ENCODE measurements at places on chromosomes 7 and 10.
A peak's percentile ranks its signal among the peaks of the same experiment; 100 is the strongest.

DNA sequence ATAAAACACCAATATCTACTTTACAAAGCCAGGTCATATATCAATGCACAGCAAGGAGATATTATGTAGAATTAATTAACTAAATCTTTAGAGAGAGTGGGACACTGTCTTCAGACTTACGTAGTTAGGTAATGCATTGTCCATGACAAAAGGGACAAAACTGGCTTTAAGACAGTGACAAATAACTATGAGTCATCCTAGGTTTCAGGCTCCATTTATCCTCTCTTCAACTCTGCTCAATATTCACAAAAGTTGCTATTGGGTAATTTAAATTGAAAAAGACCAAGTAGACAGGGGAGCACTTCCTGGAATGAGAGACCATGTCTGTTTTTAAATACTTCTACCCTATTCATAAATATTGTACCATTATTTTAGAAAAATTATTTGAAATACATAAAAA is 464.5 kb downstream of the ARL4A start:
- no peak for DNase-seq

DNA sequence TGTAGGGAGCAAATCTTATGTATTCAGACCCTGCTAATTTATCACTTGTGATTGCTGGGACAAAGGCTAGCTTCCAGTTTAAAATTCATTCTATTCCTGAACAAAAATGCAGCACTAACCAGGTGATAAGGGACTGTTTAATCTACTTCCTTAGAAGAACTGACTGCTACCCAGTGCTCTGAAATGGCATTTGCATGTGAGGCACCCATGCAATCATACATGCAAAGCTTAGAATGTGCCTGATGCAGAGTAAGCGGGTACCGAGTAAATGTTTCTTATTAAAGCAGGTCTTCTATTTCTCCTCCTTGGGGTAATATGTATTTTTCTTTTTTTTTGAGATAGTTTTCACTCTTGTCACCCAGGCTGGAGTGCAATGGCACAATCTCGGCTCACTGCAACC is 54.5 kb downstream of the NEURL1 start:
- DNase-seq = no peak

DNA sequence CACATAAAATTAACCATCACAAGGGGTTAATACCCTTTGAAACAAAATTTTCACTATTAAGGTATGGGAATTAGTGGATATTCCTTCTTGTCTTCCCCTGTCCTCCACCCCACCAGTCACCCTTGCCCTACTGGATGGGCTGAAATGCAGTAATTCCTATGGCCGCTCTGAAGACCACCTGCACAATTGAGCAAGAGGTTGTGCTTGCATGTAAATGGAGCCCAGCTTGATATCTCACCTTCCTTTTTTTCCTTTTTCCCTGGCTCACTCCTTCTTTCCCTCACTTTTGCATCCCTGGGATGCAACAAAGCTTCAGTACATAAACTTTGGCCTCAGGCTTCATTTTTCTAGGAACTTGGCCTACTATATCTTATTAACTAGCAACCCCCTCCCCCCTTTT is 184.6 kb downstream of the SNX10 start:
- DNase-seq = no peak

DNA sequence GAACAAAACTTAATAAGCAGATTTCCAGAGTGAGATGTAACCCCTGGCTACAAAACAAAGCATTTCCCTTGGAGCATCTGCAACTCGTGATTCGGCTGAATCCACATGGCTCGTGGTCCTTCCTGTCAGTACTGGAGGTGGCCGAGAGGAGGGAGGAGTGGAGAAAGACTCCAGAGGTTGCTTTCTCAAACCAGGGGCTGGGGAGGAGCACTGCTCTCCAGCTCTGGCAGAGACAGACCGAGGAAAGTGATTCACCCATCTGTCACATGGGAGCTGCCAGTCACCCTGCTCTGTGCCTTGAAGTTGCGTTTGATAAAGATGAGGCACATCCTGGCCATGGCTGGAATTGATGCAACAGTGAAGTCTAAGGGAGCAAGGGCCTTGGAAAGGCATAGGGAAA is 72.7 kb downstream of the COL13A1 start:
- DNase-seq = no peak

DNA sequence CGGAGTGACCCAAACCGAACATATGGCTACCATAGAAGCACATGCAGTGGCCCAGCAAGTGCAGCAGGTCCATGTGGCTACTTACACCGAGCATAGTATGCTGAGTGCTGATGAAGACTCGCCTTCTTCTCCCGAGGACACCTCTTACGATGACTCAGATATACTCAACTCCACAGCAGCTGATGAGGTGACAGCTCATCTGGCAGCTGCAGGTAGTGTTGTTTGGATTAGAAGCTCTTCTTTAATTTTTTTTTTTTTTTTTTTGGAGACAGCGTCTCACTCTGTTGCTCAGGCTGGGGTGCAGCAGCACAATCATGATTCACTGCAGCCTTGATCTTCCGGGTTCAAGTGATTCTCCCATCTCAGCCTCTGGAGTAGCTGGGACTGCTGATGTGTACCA is 45.8 kb downstream of the NRF1 start:
- no peak for DNase-seq

- DNase-seq = no peak
Measured at GRCh38 chr7:3520206-3520605, 219.2 kb downstream of the SDK1 start.

GRCh38 chr10:132788831-132789219 is 2.9 kb upstream of the NKX6-2 start:
- DNase-seq = no peak

DNA sequence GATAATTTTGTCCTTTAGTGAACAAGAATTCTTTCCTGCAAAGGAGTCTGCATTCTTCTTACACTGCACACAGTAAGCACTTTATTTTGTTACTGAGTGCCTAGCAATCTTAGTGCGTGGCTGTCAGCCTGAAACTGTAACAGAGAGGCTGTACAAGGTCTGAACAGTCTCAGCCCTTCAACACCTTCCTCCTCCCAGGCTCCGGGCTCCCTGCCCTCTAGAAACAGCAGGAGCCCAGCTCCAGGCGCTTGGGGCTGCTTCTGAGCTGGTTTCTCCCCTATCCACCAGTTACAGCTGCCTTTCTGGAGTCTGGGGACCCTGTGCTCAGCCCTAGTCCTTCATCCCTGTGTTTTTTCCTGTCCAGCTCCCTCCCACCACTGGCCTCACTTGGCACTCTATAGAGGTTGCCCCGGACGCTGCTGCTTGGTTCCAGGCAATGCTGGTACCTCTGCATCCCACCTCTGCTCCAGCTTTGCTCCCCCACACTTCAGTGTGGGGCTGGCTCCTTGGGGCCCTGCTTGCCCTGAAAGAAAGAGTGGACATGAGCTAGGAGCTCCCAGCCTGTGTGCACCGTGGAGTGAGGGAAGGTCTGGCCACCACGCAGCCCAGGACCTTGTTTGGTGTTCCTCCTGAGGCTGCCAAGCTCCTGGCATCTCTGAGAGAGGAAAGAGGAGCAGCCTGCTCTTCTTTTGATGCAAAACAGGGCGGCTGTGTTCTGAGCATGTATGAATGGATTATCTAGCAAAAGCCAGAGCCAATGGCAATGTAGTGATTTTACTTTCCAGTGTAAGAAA is 251.2 kb upstream of the GRB10 start:
- no peak for DNase-seq

GRCh38 chr7:35258868-35259522 is 5.1 kb upstream of the TBX20 start:
- DNase-seq = no peak

- DNase-seq = no peak
Measured at GRCh38 chr10:108560488-108560887, 1362.8 kb downstream of the XPNPEP1 start.

GRCh38 chr7:84455788-84456187 is 261.2 kb upstream of the SEMA3A start:
- no peak for DNase-seq

DNA sequence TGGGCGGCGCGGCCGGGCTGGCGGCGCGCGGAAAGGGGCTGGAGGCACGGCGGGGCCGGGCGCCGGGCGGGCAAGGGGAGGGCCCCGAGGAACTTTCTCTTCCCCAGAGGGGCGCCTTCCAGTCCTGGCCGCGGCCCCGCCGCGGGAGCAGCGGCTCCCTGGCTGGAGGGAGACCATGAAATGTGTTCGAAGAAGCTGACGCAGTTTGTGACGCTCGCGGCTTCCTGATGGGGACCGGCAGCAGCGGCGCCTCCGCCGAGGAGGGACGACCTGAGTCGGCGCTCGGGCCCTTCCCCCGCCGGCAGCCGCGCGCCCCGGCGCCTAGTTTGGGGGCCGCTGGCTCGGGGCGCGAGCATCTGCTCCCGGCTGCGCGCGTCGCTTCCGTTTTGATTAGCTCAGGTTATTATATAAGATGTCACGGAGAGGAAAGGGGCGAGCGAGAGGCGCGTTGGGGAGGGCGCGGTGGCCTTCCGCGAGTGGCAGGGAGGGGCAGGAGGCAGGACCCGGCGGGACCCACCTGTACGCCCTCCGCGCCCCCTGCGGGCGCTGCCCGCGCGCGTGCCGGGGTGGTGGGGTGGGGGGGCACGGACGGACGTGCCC is 57.1 kb upstream of the PCGF5 start:
- DNase-seq = peak; percentile 56

- no peak for DNase-seq
Measured at GRCh38 chr10:79137300-79137756, 68.6 kb downstream of the ZMIZ1 start.

- DNase-seq = peak; percentile 62
Measured at GRCh38 chr7:150986099-150986512, 4.7 kb upstream of the NOS3 start.

- DNase-seq = peak; percentile 34
Measured at GRCh38 chr7:27608776-27609495, 53.7 kb downstream of the HIBADH start.

DNA sequence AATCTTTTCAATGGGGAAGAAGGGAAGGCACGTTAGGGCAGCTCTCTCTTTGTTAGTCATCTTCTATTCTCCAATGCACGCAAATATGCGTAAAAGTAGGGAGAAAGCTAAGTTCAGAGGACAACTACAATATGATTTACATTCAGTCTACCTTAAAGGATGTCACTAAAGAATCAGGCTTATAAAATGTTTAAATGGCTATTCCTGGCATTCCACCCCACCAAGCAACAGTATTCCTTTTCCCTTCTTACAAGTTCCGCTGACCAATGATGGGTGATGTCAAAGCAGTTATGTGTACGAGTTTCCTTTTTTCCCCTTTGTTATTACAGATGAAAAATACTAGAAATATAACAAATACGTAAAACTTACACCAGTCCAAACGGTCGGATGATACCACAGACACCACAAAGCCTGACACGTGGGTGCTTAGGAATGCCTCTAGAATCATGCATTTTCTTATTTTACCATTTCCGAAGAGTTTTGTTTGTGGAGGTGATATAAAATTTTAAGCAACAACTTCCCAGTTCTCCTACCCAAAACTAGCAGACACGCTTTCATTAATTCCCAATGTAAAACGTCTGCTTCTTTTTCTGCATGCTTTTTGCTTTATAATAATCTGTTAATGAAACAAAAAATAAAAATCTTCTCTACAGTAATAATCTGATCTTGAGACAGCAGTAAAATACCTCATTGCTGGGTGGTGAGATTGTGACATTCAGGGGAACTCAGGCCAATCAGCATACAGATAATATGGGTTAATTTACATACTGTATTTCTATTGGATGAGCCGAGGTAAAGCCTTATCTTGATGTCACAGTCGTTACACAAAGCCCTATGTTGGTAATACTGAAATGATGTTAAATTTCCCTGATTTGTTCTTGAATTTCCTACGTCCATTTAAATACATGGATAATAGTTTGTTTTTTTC is 708 bp upstream of the GPR85 start:
- no peak for DNase-seq

DNA sequence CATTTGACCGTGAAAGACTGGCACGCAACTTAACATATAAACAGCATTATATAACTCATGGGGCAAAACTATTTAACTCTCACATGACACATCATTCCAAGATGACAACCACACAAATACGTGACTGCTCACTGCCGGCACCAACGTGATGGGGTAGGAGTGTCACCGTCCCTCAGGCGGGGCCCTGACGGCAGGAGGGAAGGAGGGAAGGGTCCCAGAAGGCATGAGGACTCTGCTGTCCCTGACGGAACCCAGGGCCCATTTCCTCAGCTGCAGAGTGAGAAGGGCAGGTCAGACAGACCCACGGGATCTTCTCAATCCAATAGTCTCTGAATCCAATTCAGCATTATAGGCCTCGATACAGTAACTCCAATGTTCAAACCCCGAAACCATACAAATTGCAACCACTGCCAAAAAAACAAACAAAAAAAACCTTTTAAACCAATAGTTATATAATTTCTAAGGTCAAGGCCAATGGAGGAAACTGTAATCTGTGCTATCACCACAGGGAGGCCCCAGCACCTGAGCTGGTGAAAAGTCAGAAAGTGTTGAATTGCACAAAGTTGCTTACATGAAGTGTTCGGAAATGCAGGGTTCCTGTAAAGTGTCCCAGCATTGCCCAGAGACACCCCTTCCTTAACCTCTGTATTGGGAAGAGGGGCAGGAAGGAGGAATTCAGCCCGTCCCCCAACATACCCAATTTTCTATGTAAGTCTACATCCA is 137.4 kb downstream of the TNS3 start:
- peak; percentile 9 for DNase-seq

DNA sequence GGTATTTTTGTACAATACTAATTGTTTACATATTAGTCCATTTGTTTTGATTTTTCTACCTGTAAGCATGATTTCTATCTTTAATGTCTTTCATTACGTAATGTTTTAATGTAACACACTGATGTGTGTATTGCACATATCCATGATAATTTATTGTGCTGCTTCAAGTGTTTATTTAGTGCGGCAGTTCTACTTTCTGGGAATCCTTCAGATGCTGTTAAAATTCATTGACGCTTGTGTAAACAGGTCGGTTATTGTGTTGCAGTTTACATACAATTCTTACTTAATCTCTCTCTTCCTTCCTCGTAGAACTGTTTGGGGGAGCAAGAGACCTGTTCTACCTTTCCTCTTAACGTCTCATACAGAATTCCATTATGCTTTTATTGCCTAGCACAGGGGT is 6.9 kb downstream of the TMEM60 start:
- no peak for DNase-seq

GRCh38 chr10:6928586-6928985 is 348.5 kb upstream of the PRKCQ start:
- DNase-seq = no peak

DNA sequence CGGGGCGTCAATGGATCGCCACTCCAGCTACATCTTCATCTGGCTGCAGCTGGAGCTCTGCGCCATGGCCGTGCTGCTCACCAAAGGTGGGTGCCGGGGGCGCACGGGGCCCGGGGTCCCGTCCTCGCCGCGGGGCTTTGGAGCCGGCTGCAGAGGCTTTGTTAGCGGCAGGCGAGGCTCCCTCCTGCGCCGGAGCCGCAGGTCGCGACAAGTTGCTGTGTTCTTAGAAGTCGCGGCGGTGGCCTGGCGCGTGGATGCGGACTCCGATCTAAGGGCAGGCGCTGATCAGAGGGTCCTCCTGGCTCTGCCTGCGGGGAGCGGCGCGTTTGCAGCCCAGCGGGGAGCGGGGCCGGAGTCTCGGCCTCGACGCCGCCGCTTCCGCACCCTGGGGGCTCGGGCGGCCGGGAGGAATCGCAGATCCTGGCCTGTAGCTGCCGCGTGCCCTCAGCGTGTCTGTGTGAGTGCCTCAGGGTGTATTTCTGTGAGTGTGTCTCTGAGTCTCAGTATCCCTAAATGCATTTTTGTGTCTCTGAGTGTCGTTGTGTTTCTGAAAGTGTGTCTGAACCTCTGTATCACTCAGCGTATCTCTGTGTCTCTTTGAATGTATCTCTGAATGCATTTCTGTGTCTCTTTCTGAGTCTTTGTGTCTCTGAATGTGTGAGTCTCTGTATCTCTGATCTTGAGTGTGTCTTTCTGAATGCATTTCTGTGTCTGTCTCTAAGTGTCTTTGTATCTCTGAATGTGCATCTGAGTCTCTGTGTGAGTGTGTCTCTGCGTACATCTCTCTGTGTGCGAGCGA is 766 bp downstream of the BAMBI start:
- DNase-seq = no peak
